ENCODE measurements at places on chromosomes 5 and 9.

DNA sequence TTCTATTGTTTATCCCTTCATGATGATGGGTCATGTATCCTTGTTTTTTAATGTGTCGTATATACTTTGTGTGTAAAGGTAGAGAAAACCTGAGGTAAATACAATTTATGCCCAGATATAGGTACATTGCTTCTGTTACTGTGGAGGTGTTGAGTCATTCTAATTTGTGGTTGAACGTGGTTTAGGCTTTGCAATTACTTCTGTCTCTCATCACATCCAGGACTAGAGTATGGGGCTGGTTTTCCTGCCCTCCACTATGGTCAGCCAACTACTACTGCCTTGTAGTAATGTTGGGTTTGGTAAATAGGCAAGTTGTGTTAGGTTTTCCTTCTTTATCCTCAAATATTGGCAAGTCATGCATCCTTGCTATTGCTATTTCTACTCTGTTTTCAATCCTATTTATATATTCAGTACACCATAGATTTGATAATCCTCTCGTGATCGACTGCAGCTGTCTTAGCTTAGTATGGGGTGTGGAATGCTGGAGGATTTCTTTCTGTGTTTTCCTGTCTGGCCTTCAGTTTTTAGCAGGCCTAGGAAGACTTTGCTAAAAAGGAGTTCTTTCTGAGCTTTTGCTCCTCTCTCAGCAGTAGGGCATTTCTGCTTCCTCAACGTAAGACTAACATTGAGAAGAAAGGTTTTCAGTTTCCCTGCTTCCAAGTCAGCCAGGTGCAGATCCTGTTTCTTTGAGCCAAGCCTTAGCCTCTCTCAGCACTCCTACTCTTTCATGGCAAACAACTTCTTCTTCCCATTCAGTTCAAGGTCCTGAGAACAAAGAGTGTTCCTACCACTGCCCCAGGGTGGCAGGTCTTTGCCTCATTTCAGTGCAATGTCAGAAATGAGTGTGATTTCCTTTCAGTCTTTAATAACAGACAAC lies 844.4 kb upstream of the CDH18 start:
- no peak for DNase-seq

DNA sequence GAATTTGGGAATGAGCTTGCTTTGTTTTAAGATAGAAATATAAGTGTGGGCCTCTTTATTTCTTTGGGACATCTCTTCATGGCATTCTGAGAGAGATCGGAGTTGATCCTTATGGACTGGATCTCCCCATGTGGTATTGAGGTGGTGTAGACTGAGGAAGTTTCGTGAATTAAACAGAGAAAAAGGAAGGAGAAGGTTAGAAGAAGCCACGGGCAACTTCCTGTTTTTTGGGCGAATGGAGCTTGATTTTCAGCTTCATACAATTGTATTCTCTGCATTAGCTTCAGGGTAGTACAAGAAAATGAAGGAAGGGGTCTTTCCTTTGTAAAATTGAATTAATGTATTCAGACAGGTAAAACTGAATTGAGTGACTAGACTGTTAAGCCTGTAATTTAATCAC lies 70.5 kb upstream of the HMHB1 start:
- DNase-seq: no peak

DNA sequence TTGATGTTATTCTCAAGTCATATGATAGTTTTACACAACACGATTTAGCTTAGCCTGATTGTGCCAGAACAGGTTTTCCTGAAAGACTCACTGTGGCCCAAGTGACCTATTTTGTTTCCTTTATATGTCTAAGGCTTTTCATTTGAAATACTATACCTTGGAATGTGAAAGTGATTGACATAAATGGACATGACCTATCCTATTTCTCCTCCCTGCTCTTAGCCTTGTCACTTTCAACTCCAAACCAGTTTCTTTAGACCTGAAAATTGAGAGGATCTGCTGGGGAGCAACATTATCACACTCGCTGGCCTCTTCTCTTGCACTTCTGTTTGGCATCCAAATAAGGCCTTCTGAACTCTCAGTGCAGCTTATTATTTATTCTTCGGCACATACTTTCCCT lies 496.8 kb downstream of the MAT2B start:
- no peak for DNase-seq

GRCh38 chr5:102809033-102809432 lies 53.9 kb downstream of the PAM start:
- no peak for DNase-seq

GRCh38 chr5:149852641-149853330 lies 91.8 kb downstream of the PDE6A start:
- DNase-seq: no peak

DNA sequence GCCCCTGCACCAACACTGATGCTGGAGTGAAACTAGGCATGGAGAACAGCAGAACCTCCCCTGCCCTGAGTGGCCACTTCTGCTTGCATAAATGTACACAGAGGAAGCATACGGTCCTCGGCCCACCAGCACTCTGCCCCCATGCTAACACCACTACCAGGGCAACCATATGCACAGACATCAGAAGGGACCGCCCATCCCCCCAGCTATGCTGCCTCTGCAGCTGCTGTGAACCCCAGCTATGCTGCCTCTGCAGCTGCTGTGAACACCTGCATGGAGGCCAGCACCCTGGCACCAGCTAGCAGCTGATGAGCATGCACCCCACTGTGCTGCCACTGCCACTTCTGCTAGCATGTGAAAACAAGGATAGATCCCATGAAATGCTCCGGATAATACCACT lies 250.3 kb downstream of the TUSC1 start:
- no peak for DNase-seq

DNA sequence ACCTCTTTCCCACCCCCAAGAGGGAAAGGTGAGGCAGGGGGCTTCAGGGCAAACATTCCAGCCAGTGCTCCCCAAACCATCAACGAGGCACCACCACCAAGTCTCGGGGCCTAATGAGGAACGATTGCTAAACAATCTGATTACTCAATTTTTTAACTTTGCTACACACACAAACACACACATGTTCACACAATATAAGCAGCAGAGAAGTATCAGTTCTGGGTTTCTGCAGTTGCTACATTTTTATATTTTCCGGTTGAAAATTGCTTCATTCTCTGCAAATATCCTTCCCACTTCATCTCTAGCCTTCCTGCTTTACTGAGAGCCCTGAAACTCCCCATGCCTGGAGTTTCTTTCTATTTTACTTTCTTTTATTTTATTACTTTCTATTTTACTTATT lies 60.2 kb downstream of the FEM1C start:
- DNase-seq: no peak
